ENCODE measurements at places on chromosomes 11 and 22.

- no peak for DNase-seq
Observed at GRCh38 chr11:68942751-68943271, 38.0 kb downstream of the MRGPRD start.

DNA sequence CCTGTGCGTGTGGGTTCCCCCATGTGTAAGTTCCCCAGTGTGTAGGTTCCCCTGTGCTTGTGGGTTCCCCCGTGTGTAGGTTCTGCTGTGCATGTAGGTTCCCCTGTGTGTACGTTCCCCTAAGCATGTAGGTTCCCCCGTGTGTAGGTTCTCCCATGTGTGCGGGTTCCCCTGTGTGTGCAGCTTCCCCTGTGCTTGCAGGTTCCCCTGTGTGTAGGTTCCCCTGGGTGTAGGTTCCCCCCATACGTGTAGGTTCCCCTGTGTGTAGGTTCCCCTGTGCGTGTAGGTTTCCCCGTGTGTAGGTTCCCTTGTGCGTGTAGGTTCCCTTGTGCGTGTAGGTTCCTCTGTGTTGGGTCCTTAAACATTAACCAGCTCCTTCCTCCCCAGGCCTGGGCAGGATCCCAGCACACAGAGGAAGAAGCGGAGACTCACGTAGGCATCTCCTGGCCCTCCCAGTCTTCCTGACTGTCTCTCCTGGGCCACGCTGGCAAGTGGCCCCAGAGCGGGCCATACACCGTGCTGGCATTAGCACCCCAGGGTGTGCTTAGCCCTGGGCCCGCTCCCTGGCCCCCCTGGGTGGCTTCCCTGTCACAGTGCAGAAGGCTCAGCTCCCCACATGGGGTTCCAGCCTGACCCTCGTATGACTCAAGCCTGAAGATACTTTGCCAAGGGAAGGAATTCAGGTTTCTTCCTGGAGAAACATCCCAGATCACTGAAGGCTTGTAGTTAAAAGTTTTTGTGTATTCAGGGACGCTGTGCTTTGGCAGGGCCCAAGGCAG, 2.8 kb upstream of the GRAMD4 start:
- DNase-seq, result peak; percentile 13

DNA sequence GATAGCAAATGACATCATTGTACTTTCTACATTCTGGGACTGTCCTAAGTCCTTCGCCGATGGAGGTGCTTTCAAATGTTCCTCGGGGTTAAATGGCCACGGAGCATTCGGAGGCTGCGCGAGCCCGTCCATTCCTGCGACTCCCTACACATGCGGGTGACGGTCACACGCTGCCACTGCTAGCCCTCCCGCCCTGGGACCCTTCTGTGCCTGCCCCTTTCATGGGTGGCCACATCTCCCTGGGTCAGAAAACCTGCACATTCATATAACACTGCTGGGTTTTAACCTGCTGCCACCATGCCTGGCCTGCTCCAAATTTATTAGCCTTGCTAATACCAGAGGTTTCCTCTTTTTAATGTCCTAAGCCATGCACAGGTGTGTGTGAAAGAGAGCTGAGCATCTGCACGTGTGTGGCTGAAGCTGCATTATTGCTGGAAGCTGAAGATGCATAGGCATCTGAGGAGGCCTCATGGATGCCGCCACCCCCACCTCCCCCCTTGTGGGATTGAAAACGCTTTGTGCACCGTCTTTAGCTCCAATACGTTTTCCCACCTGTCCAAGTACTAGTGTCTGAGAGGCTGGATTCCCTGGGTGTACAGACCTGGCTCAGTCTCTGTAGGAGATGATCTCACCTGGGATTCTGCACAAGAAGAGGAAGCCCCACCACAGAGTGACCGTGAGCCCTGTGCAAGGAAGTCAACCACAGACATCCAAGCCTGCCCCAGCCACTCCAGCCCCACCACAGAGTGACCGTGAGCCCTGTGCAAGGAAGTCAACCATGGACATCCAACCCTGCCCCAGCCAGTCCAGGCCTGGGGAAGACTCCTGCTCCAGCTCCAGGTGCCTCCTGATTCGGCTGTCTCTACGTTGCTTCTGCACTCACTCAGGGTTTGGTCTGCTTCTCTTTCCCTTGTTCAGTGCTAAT, 626.4 kb downstream of the BRD1 start:
- DNase-seq, result no peak

- DNase-seq, result no peak
Observed at GRCh38 chr11:64502634-64503033, 88.4 kb upstream of the SLC22A12 start.

DNA sequence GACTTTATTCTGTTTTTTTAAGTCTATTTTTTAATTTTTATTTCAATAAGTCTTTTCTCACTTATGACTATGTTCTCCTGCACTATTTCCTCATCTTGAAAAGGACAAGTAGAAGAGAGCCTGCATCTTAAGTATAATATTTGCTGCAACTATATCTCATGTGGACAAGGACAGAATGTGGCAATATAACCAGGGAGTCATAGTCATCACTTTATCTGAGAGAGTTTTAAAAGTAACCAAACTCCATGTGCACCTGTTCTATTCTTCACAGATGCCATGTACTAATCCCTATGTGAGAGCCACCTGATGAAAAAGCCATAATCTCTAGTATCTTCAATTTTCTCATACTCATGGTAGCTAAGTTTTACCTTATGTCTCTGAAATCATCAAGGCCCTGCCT, 104.2 kb upstream of the SOX6 start:
- DNase-seq, result no peak

- no peak for DNase-seq
Observed at GRCh38 chr11:110478410-110478809, 48.7 kb downstream of the FDX1 start.

- DNase-seq, result no peak
Observed at GRCh38 chr11:15772981-15773380, 583.4 kb downstream of the SOX6 start.

- DNase-seq, result no peak
Observed at GRCh38 chr11:47593934-47594855, at the start of gene C1QTNF4. C1QTNF4 (minus strand) TSS chr11:47594411; CDS start chr11:47590810, 3,601 bp downstream.

DNA sequence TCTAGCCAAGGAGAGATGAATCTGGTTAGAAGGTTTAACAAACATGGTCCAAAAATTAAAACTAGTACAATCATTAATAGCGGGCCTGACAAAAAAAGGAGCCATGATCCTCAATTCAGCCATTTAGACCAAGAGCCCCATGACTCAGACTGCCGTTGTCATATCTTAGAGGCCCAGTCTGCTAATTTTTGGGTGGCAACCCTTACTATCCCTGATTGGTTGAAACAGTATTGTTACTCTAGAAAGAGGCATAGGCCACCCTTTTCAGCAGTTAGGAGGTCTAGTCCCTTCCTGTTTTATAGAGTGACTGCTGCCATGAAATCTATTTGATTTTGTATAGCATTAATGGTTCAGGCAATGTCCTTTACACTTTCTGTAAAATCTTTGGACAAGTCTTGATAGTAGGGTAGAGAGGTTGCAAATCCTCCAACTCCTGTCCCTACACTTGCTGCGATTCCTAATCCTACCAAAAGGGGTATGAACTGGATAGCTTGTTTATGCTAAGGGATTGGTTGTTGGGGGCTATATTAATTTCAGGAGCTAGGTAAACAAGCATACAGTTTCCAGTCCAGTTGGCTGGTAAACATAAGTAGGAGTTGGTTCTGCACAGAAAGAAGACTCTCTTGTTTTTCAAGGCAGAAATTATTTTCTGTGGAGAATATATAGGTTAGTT, 1056.3 kb upstream of the CNTN5 start:
- DNase-seq, result no peak

All from fibroblast of skin of right quadriceps (primary cell).